H9 (cell line): ENCODE measurements at places on chromosomes 16 and 17. TPM values are rescaled to one million over a fixed set of nuclear protein-coding genes. Genes with fewer than 3 reads are reported as not detected.
A peak's percentile ranks its signal among the peaks of the same experiment; 100 is the strongest.

- DNase-seq: no peak
These were observed 21.4 kb downstream of the TRIM16 start for GRCh38 chr17:15662681-15663080.

GRCh38 chr17:8226536-8227237, 16.3 kb upstream of the AURKB start:
- peak; percentile 94 for DNase-seq

DNA sequence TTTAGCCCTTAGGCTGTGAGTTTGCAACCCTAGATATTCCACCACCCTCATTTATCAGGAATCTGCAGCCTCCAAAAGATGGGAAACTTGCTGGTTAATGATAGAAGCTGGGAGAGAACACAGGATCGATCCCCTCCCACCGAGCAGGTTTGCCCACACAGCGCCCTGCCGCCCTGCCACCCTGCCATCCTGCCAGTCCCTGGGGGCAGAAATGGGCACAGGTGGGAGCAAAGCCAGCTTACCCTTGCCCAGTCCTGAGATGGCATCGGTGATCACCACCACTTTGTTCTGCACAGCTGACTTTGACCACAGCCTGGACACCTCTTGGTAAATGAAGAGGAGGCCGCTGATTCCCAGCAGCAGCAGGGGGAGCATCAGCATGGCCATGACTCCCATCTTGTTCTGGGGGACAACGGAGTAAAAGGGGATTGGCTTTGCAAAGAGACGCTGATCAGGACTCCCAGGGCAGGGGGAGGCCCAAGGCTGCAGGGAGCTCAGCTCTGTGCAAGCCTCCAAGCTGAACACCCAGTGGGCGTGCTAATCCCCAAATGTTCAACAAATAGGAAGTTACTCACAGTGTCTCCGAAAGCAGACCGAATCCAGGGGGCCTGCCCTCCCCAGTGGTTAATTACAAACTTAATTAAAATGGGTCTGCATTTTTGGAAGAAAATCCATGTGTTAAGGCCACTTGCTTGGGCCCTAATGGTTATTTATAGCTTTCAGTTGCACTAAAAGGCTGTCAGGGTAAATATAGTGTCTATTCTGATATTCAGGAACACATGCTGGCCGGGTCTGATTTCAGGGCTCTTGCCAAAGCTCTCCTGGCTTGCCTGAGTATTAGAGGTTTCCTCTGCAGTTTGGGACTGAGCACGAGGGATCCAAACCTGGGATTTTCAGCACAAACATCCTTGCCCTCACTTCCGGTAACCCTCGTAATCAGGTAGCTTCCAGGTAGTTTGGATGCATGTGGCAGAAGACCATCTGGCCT, at the start of gene DHRS7C:
DHRS7C (minus strand) TSS at position 704 of the 988 bp plus-strand sequence; CDS start at position 396, 308 bp downstream.
- DNase-seq: no peak

GRCh38 chr16:75644240-75645012, 3.0 kb downstream of the KARS1 start:
- DNase-seq: no peak

GRCh38 chr17:31596382-31597323, 205.2 kb downstream of the RAB11FIP4 start:
- DNase-seq: peak; percentile 85

DNA sequence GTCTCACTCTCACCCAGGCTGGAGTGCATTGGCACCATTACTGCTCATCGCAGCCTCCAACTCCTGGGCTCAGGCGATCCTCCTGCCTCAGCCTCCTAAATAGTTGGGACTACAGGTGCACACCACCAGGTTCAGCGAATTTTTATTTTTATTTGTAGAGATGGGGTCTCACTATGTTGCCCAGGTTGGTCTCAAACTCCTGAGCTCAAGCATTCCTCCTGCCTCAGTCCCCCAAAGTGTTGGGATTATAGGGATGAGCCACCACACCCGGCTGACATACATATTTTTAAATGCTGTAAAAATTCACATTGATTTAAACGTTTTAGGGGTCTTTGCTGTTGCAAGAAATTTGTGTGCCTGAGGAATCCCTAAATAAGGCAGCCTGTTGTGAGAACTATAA, 24.8 kb upstream of the SEC14L1 start:
- DNase-seq: no peak

DNA sequence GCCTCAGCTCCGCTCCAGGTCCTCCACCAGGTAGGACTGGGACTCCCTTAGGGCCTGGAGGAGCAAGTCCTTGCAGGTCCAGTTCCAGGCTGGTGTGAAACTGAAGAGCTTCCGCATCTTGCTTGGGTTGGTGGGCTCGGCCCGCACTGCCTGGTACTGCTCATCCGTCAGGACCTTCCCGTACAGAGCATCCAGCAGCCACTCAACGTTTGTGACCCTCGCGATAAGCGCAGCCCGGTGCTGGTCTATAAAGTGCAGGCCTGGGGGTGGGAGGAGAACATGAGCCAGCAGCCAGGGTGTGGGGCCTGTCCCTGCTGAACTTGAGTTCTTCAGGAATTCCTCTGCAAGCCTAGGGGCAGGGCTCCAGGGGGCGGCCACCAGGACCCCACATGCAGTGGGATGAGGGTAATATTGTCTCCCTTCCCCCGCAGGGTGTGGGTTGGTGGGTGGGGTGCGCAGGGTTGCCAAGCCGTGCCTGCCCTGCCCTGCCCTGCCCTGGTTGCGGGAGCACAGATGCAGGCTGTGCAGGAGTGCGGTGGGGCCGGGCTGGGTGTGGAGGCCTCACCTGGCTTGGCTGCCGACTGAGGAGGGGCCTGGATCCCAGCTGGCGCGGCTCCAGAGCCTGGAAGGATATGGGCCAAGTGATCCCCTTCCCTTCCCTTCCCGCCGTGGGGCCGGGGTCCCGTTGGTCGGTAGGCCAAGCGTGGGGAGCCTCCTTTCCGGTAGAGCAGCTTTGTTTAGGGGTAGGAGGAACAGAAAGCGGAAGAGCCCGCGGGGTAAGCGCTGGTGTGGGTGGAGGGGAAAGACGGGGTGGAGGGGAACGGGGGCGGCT, 762 bp downstream of the PYCARD start:
- peak; percentile 82 for DNase-seq

DNA sequence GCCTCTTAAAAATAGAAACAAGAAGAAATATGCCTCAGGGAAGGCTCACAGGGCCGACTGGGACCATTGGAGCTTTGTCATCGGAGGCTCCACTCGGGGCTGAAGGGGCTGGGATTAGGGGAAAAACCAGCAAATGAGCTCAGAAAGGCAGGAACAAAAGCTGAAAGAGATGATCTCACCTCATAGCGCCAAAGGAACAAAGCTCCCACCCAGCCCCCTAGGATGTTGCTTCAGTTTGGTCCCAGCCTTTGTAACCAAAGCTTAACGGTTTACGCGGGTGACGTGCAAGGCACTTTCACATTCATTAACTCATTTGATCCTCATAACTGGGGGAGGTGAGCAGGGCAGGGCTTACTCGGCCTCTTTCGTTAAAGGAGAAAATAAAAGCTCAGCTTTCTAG, 168.5 kb upstream of the DYNLRB2 start:
- no peak for DNase-seq

GRCh38 chr16:86953631-86954391, 363.4 kb downstream of the C16orf95 start:
- DNase-seq: peak; percentile 55

- no peak for DNase-seq
These were observed 27.9 kb downstream of the CLEC16A start for GRCh38 chr16:10972108-10972818.

DNA sequence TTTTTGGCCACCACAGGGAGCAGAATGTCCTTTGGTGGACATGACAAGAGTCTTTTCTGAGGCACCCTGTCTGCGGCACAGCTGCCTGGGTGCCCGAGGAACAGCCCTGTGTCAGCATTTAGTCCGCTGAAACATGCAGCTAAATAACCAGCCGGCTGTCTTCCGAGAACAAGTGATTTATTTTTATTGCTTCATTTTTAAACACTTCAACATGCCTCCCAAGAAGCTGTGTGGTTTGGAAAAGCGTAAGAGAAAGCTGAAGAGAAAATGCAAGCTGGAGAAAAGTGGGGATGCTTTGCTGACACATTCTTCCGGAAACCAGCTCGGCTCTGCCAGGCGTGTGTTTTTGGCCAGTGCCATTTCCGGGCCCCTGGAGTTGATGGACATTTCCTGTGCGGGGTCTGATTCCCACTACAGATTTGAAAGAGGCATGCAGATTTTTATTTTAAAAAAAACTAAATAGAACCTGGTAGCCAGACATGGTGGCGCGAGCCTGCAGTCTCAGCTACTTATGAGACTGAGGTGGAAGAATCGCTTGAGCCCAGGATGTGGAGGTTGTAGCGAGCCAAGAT, 94.7 kb downstream of the SEC14L1 start:
- no peak for DNase-seq

- no peak for DNase-seq
These were observed 93.5 kb downstream of the WWOX start for GRCh38 chr16:78192734-78193488.

DNA sequence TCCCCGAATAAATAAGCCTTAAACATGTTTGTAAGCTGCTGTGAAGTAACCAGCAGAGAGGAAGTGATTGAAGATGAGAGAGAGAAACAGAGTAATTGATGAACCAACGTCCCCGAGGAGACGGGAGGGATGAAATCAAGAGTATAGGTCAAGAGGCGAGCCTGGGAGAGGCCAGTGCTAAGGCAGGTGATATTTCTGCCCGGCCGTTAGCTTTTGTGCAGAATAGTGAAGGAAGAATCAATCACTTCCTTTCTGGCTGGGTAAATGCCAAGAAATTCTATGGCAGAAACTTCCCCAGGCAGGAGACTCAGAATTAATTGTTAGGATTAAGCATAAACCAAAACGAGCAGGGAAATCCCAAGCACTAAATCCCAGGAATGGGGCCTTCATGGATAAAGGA, 273.8 kb downstream of the CDH13 start:
- no peak for DNase-seq

DNA sequence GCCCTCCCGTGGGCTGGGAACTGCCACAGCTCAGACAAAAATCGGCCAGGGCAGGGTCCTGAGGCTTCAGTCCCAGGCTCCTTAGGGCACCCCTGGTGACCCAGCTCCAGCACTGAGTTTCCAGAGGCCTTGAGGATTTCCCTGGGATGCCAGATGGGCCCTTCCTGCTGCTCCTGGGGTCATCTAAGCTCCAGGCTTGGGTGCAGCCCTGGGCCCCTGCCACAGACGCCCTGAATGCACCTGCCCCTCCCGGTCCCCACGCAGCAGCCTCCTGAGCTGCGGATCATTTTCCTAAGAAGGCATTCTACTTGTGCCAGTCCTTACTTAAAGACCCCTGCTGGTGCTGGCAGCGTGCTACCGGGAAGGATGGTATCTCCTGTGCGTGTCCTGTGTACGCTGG, 6.0 kb upstream of the RNPS1 start:
- no peak for DNase-seq

DNA sequence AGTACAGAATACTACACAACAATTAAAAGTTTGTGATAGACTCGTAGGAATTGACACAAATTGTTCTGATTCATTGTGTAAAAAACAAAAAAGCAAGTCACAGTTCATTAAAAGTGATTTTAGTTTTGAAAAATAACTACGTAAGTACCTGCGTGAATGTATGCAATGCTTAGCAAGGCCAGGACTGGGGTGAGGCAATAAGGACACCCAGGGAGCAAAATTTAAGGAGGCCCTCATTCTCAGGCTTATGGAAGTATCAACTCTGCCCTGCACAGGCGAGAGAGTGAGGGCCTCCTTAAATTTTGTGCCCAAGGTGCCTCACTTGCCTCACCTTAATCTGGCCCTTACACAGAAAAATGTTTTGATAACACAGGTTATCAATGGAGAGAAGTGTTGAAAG, 31.4 kb downstream of the NOG start:
- no peak for DNase-seq

GRCh38 chr16:66103211-66103610, 263.3 kb upstream of the CDH5 start:
- no peak for DNase-seq

GRCh38 chr16:1056196-1056595, 16.4 kb upstream of the SSTR5 start:
- no peak for DNase-seq

The NACA2 gene
- total RNA-seq: not detected in 2 replicates

The SNAI3 gene
- 3.2 and 3.7 TPM in 2 replicates for total RNA-seq
